ENCODE measurements at places on chromosomes 3 and 15. TPM values are rescaled to one million over a fixed set of nuclear protein-coding genes. Genes with fewer than 3 reads are reported as not detected.

Gene LRIG1
- polyA plus RNA-seq: 10.9 TPM

Gene CHRD
- polyA plus RNA-seq: 2.5 TPM

- no peaks in the 10 kb centered on the region for H3K27me3 ChIP-seq
- no peaks in the 10 kb centered on the region for H3K4me1 ChIP-seq
- H3K4me3 ChIP-seq: no peak overlapping the region
- H3K27ac ChIP-seq: no peak overlapping the region
- no peak for DNase-seq
Observed at GRCh38 chr3:64355401-64355807, 130.1 kb upstream of the PRICKLE2 start.

DNA sequence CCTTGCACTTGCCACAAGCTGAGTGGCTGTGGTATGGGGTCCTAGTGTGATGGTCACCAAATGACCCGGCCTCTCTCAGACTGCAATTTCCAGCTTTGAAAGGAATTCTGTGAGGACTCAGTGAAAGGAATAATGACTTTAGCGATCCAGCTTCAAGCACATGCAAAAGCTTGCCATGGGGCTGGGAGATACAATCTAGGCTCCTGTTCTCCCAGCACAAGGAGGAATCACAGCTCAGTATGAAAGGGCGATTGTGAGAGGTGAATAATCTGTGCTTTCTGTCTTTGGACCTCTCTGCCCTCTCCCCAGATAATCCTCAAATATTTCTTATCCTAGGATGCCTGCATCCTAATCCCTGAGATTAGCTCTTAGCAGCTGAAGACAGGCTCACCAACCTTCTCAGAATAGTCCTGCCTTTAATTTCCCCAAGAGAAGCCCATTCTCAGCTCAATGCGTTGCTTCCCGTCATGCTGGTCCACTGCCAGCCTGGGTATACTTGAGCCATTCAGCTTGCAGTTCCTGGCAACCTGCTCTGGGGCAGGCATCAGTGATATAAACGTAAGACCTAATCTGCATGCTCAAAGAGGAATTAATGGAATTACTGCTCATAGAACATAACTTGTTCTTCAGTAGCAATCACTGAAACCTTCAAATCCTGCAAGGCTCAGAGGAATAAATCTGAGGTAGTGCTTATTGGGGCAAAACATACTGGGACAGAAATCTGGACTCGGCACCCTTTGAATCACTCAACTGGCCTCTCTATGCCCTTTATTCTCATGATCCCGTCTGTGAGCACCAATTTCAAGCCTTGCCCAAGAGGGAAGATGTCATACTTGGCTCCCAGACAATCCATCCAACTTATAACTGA, 15.1 kb downstream of the TLNRD1 start:
- H3K4me1 ChIP-seq: no peaks in the 10 kb centered on the region
- H3K36me3 ChIP-seq: no peaks in the 10 kb centered on the region
- no peak overlapping the region for H3K4me3 ChIP-seq
- no peak overlapping the region for H3K27ac ChIP-seq

- H3K36me3 ChIP-seq: no peaks in the 10 kb centered on the region
- H3K27me3 ChIP-seq: no peaks in the 10 kb centered on the region
- DNase-seq: no peak
- no peaks in the 10 kb centered on the region for H3K4me1 ChIP-seq
- peak overlapping the region; percentile 39 for H3K27ac ChIP-seq
Observed at GRCh38 chr3:29447946-29448627, 167.2 kb downstream of the RBMS3 start.

- H3K27ac ChIP-seq: no peak overlapping the region
- no peaks in the 10 kb centered on the region for H3K36me3 ChIP-seq
- no peaks in the 10 kb centered on the region for H3K4me1 ChIP-seq
- DNase-seq: no peak
- H3K4me3 ChIP-seq: no peak overlapping the region
Observed at GRCh38 chr3:183123891-183124290, 24.6 kb upstream of the MCCC1 start.
